Natural killer cell treated with Interleukin-12 subunit alpha and Interleukin-12 subunit beta and Interleukin-15 and Interleukin-18, amount 100 ng/mL, for 72 hours (primary cell): ENCODE measurements at places on chromosomes 3 and 15. TPM values are rescaled to one million over a fixed set of nuclear protein-coding genes. Genes with fewer than 3 reads are reported as not detected.

GRCh38 chr3:171228240-171228639, 201.7 kb upstream of the SLC2A2 start:
- no peak for DNase-seq

- DNase-seq = no peak
Measured at GRCh38 chr15:84741121-84741520, 7.3 kb upstream of the ZNF592 start.

GRCh38 chr3:176399193-176399592, 798.1 kb downstream of the TBL1XR1 start:
- DNase-seq = no peak

The DPPA2 gene
- total RNA-seq = not detected

The TJP1 gene
- 0.14 TPM for total RNA-seq
